ENCODE measurements at places on chromosomes 6 and 20. TPM values are rescaled to one million over a fixed set of nuclear protein-coding genes. Genes with fewer than 3 reads are reported as not detected.

The SNRPB2 gene
- total RNA-seq: 81.3 TPM

The PRRC2A gene
- 303 TPM for total RNA-seq

The BMP5 gene
- total RNA-seq: 1.1 TPM

The RSPO4 gene
- total RNA-seq: 0.86 TPM

The PDYN gene
- not detected for total RNA-seq

The PNPLA1 gene
- not detected for total RNA-seq

The ADAM33 gene
- total RNA-seq: 0.27 TPM

The FOXC1 gene
- total RNA-seq: 3.3 TPM

The SPDEF gene
- not detected for total RNA-seq

The SLC26A8 gene
- total RNA-seq: 0.29 TPM

The SALL4 gene
- 41.0 TPM for total RNA-seq

The UBE3D gene
- 12.3 TPM for total RNA-seq

The RBPJL gene
- total RNA-seq: not detected

The GSTA3 gene
- total RNA-seq: not detected

The POU5F1 gene
- 48.8 TPM for total RNA-seq

The CCN6 gene
- total RNA-seq: not detected

The EPHA7 gene
- 3.6 TPM for total RNA-seq

The SNAP91 gene
- 52.4 TPM for total RNA-seq

The TENT5A gene
- total RNA-seq: 2.7 TPM

The BPI gene
- not detected for total RNA-seq

The PSORS1C1 gene
- total RNA-seq: not detected

The METTL24 gene
- 1.5 TPM for total RNA-seq

The APOBEC2 gene
- 0.61 TPM for total RNA-seq

The CGA gene
- not detected for total RNA-seq

The HSPA12B gene
- 0.44 TPM for total RNA-seq

The BACH2 gene
- 96.4 TPM for total RNA-seq

The LHFPL5 gene
- total RNA-seq: 1.7 TPM

The TCF21 gene
- not detected for total RNA-seq

The KIAA1586 gene
- total RNA-seq: 31.3 TPM

The CLDN20 gene
- total RNA-seq: not detected

The CALHM6 gene
- not detected for total RNA-seq

The ZNF311 gene
- 5.1 TPM for total RNA-seq

The CDK19 gene
- total RNA-seq: 20.8 TPM

The GSTA2 gene
- not detected for total RNA-seq

The KHDC1 gene
- total RNA-seq: 5.8 TPM

The C20orf141 gene
- not detected for total RNA-seq

The IL17F gene
- not detected for total RNA-seq

The MUC21 gene
- not detected for total RNA-seq

The AAR2 gene
- 19.0 TPM for total RNA-seq

The PBOV1 gene
- total RNA-seq: not detected

The MAP3K5 gene
- 0.66 TPM for total RNA-seq

All from glutamatergic neuron (in vitro differentiated cells).